ENCODE measurements at places on chromosomes 11 and 22. TPM values are rescaled to one million over a fixed set of nuclear protein-coding genes. Genes with fewer than 3 reads are reported as not detected.

The OR5B21 gene
- not detected for total RNA-seq

The RAPSN gene
- 0.62 TPM for total RNA-seq

The TPST2 gene
- total RNA-seq = 36.1 TPM

The JHY gene
- total RNA-seq = 0.71 TPM

The PRCP gene
- 22.7 TPM for total RNA-seq

The KCNA4 gene
- total RNA-seq = not detected

The GRAP2 gene
- 31.3 TPM for total RNA-seq

The INPP5J gene
- total RNA-seq = not detected

The TUB gene
- 0.24 TPM for total RNA-seq

The FGF19 gene
- not detected for total RNA-seq

The ACRV1 gene
- not detected for total RNA-seq

The DEUP1 gene
- not detected for total RNA-seq

The PHLDA2 gene
- 28.0 TPM for total RNA-seq

The TSKU gene
- 1.1 TPM for total RNA-seq

The PTPRCAP gene
- total RNA-seq = 109 TPM

The CLDN5 gene
- 0.47 TPM for total RNA-seq

The RAB36 gene
- total RNA-seq = not detected

The NRGN gene
- 6.1 TPM for total RNA-seq

The DENND6B gene
- total RNA-seq = 1.7 TPM

The CHST1 gene
- total RNA-seq = 0.23 TPM

The HBE1 gene
- total RNA-seq = not detected

The CFAP68 gene
- 17.7 TPM for total RNA-seq

The KCNK7 gene
- 1.6 TPM for total RNA-seq

The SLC17A6 gene
- not detected for total RNA-seq

The FOLR2 gene
- not detected for total RNA-seq

The INS gene
- not detected for total RNA-seq

The MB gene
- 5.7 TPM for total RNA-seq

The APOBEC3A gene
- not detected for total RNA-seq

The HYLS1 gene
- total RNA-seq = 6.8 TPM

The SPTY2D1 gene
- 29.2 TPM for total RNA-seq

The CCDC15 gene
- 3.1 TPM for total RNA-seq

The IGF2 gene
- 1.5 TPM for total RNA-seq

The KCNJ1 gene
- not detected for total RNA-seq

The OR1S2 gene
- not detected for total RNA-seq

The APOL3 gene
- total RNA-seq = 52.4 TPM

The OR5M10 gene
- total RNA-seq = not detected

The DAGLA gene
- 0.20 TPM for total RNA-seq

The BRMS1 gene
- 67.1 TPM for total RNA-seq

The ARHGAP8 gene
- total RNA-seq = 0.61 TPM

The CARD10 gene
- total RNA-seq = not detected

The CREB3L1 gene
- 0.15 TPM for total RNA-seq

The OR51I1 gene
- not detected for total RNA-seq

The DEPDC7 gene
- 0.26 TPM for total RNA-seq

The KCNC1 gene
- not detected for total RNA-seq

The GP1BB gene
- total RNA-seq = not detected

The HIRA gene
- total RNA-seq = 46.0 TPM

The TRABD gene
- 96.8 TPM for total RNA-seq

The KIRREL3 gene
- total RNA-seq = not detected

The ZNF202 gene
- 27.5 TPM for total RNA-seq

The DGCR2 gene
- total RNA-seq = 24.1 TPM

The NEFH gene
- total RNA-seq = 8.4 TPM

The CDC45 gene
- 116 TPM for total RNA-seq

The GLB1L2 gene
- 8.9 TPM for total RNA-seq

The EXPH5 gene
- total RNA-seq = 0.65 TPM

The DNAL4 gene
- 5.0 TPM for total RNA-seq

The CYTH4 gene
- 49.5 TPM for total RNA-seq

The PVALB gene
- not detected for total RNA-seq

The A4GALT gene
- not detected for total RNA-seq

The GAL3ST1 gene
- not detected for total RNA-seq

All from activated T-helper 1 cell treated with anti-CD3 and anti-CD28 coated beads, Interleukin-12 subunit alpha, Interleukin-12 subunit beta, Interleukin-2, Interleukin-4 antibody, amounts not matched to agents 30 ng/mL and 10 ng/mL and 1 ng/mL, durations not matched to agents 14 hours and 24 hours and 36 hours (primary cell).